ENCODE measurements at places on chromosomes 6 and 20.

- DNase-seq = no peak
These were observed 10.5 kb downstream of the ZC3H12D start for GRCh38 chr6:149474108-149474935.

- DNase-seq = peak; percentile 82
These were observed 4.9 kb downstream of the VSTM2L start for GRCh38 chr20:37907677-37908401.

DNA sequence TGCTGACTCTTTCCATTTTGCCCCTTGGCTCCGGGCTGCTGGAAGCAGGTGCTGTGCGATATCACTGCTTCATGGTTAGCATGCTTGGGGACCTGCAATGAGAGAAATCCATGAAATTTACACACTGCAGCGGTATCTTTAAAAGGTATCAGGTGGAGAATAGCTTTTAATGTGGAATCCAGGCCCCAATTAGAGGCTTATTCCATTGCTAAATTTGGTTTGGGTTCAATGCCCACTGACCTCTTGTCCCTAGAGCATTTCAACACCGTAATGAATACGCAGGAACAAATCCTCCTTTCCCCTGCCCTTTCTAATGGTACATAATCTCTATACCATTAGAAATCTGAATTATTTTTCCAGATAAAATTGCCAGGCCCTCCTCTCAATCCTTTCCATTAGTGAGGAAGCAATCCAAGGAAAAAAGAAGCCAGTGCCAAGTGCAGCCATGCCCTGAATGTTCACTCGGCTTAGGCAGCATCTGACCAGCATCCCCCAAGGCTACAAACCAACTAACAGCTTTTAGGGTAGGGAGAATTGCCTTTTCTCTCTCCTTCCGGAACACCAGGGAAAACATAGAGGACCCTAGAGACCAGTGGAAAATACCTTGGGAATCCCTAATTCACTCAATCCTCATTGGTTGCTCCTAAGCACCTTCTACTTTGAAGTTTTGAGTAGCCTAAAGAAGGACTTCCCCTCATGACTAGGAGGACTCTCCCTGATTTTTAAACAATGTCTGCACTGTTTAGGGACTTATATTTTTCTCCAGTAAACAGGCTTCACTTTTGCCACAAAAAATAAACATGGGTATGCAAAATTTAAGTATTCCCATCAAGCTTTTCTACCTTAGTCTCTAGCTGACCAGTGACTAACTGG is 143.1 kb downstream of the QRSL1 start:
- no peak for DNase-seq

DNA sequence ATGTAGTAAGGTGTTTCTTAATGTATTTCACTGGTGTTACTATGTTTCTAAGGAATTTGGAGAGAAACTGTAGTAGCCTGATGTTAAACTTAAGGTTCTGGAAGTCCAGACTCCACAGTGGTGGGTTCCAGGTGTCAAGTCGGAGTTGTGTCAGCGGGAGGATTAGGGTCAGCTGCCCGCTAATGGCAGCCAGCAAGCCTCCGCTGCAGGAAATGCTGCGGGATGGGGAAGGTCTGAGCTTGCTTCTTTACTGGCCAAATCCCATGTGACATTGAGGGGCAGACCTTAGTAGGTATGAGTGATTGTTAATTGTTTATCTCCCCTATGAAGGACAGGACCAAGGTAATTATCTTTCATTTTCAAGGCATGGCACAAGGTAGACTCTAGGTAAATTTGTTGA is 3.7 kb upstream of the ARID1B start:
- no peak for DNase-seq

GRCh38 chr20:35994994-35995453 is 26.6 kb downstream of the CNBD2 start:
- DNase-seq = peak; percentile 88

DNA sequence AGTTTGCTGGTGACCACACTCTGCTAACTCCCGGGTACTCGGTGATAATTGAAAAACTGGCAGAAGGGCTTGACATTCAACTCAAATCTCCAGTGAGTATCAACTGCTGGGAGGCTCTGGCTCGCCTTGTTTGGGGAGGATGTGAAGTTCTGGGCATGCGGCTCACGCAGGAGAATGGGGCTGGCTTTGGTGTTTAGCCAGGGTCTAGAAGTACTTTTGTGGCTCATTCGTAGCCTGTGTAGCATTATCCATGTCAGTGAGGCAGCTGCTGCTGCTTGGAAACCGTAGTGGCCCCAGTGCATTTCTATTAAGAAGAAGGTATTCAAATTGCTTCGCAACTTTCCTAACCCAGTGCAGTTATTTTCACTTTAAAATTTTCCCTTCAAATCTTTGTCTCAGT is 52.2 kb downstream of the KDM1B start:
- DNase-seq = no peak

GRCh38 chr20:32965115-32965514 is 39.1 kb downstream of the SUN5 start:
- no peak for DNase-seq

GRCh38 chr6:87139236-87139635 is 16.1 kb upstream of the ZNF292 start:
- no peak for DNase-seq
